ENCODE measurements at places on chromosomes 5 and 9.

DNA sequence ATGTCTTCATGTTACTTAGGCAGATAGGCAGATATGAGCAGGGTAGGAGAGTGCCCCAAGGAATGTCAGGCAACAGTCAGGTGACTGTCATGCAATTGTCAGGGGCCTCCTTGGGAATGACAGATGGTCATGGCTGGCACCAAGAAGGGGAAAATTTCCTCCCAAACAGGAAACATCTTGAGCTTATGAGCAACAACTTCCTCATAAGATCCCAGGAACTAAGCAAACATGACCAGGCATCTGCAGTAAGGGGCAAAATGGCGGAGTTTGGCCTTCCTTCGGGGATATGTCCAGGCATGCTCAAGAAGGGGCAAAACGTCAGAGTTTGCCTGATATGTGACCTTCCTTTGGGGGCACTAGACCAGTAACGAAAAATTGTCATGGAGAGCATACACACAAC is 591.8 kb downstream of the PDE4D start:
- DNase-seq = no peak

GRCh38 chr5:5658226-5658625 is 235.7 kb downstream of the ICE1 start:
- peak; percentile 33 for DNase-seq

GRCh38 chr9:89382026-89382986 is 64.0 kb downstream of the SECISBP2 start:
- DNase-seq = no peak

GRCh38 chr9:94875300-94876020 is 149.0 kb downstream of the AOPEP start:
- DNase-seq = no peak

- DNase-seq = no peak
Observed at GRCh38 chr5:161265006-161265405, 281.5 kb downstream of the GABRB2 start.

GRCh38 chr9:111984086-111984802 is 87.6 kb downstream of the UGCG start:
- DNase-seq = no peak

Data from muscle of back (tissue), 13 donors.